ENCODE measurements at places on chromosomes 5 and 9.

DNA sequence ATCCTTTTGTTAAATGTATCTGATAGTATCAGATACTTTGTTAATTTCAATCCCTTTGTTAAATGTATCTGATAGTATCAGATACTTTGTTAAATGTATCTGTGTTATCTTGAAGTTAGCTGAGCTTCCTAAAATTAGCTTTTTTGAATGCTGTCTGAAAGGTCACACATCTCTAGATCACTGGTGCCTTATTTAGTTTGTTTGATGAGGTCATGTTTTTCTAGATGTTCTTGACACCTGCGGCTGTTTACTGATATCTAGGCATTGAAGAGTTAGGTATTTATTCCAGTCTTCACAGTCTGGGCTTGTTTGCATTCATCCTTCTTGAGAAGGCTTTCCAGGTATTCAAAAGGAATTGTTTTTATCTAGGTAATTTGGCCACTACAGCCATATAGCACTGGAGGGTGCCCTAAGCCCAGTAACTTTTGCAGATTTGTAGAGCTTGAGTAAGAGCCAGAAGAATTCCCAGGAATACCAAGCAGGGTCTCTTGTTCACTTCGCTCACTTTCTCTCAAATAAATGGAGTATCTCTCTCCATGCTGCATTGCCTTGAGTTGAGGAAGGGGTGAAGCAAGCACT, 435.4 kb upstream of the GRAMD2B start:
- peak; percentile 14 for DNase-seq

DNA sequence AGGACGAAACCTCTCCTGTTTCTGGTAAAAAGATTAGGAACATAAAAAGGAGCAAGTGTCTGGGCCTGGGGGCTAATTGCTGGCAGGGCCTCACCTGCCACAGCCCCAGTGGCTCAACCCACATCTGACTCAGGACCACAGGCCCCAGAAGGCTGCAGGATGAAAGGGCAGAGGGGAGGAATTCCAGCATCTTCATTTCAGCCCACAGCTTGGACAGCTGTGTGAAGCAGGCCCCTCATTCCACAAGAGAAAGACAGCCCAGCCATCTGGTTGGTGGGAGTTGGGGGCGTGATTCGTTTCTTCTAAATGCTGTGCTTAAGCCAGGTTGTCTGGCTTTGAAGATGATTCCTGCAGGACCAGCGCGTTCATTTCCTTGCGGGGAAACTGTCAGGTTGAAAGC, 29.1 kb downstream of the NKX2-5 start:
- DNase-seq: no peak

DNA sequence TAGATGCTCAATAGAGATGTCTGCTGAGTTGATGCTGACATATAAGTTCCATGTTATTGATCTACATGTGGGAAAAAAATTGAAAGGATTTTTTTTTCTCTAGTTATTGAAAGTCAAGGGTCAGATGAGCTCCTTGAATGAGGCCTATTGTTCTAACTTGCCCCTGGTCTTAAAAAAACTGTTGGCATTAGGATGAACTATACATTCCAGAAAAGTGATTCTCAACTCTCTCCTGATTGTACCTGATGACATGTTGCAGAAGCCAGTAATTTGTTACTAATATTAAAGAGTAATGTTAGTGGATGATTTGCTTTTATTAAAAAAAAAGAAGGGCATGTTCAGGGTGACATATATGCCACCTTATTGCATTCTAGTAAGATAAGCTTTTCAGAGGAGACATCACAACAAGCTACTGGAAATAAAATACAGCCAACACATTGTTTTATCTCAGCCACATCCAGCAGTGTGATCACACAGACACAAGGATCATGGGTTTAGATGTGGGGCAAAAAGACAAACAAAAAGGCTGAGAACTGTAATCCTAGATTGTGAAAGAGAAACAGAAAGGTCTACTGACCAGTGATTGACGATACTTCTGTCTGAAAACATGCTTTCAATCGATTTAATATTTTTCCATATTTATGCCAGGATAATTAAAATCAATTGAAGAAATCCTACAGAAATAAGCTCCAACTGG, 1314.1 kb upstream of the C9orf72 start:
- DNase-seq: no peak

- DNase-seq: no peak
Observed at GRCh38 chr5:42749020-42749419, 7.6 kb upstream of the CCDC152 start.

- no peak for DNase-seq
Observed at GRCh38 chr9:1057910-1058309, 7.8 kb downstream of the DMRT2 start.

DNA sequence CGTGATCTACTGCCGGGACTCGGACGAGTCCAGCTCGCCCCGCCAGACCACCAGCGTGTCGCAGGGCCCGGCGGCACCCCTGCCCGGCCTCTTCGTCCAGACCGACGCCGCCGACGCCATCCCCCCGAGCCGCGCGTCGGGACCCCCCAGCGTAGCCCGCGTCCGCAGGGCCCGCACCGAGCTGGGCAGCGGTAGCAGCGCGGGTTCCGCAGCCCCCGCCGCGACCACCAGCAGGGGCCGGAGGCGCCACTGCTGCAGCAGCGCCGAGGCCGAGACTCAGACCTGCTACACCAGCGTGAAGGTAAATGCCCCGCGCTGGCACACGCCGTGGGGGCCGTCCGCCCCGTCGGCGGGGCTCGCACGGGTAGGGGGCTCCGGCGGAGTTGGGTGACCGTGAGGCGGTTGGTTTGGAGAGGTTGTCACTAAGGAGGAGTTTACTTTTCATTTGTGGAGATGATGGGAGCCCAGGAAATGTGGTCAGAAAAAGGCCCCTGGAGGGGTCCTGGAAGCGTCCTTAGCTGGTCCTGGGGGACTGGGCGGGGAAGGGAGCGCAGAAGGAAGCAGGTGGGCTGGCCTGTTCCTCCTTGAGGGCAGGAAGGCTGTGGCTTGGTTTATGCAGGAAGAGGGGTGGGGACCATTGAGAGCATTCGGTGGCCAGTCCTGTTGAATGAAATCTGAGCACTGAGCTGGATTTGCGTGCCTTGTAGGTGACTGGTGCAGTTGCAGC, 647 bp downstream of the PDE8B start:
- DNase-seq: peak; percentile 47

DNA sequence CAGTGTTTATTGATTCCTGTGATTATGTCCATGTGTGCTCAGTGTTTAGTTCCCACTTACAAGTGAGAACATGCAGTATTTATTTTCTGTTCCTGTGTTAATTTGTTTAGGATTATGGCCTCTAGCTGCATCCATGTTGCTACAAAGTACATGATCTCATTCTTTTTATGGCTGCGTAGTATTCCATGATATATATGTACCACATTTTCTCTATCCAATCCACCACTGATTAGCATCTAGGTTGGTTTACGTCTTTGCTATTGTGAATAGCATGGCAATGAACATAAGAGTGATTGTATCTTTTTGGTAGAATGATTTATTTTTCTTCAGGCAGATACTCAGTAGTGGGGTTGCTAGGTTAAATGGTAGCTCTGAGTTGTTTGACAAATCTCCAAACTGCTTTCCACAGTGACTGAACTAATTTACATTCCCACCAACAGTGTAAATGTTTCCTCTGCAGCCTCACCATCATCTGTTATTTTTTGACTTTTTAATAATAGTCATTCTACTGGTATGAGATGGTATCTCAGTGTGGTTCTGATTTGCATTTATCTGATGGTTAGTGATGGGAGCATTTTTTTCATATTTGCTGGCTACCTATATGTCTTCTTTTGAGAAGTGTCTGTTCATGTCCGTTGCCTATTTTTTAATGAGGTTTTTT, 47.5 kb upstream of the ELL2 start:
- no peak for DNase-seq

DNA sequence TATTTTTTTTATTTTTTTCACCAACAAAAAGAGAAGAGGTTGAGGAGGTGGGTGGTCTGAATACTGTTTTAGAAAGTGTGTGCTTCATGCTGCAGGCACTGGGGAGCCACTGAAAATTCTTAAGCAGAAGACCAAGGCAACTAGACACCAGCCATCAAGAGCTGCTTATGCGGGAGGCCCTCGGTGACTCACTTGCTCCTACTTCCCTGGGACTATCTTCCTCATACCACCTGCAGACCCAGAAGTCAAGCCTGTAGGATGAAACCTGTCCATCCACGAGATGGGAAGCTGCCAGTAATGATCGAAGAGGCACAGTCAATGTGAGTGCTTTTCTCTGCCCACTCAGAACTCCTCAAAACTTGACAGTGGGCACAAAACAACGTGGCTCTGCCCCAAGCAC, 125.8 kb upstream of the SLC44A1 start:
- peak; percentile 2 for DNase-seq

DNA sequence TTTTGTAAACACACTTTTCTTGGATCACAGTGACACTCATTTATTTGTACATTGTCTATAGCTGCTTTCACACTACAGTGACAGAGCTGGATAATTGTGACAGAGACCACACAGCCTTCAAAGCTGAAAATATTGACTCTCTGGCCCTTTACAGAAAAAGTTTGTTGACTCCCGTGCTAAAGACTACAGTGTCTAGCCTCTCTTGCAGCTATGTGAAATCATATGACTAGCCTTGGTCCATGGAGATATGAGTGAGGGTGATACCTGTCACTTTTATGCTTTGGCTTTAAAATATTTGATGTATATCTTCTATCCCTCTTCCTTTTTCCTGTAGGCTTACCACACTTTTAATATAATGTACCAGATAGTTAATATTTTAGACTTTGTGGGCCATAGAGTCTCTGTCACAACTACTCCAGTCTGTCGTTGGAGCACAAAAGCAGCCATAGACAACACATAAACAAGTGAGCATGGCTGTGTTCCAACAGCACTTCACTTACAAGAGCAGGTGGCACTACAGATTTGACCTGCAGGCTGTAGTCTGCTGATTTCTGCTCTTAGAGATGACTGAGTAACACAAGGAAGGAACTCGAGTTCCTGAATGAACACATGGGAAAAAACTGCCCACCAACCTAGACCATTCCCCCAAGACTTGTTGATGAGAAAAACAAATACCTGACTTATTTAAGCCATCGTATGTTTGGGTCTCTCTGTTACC, 73.5 kb upstream of the ANKRD55 start:
- DNase-seq: peak; percentile 84

DNA sequence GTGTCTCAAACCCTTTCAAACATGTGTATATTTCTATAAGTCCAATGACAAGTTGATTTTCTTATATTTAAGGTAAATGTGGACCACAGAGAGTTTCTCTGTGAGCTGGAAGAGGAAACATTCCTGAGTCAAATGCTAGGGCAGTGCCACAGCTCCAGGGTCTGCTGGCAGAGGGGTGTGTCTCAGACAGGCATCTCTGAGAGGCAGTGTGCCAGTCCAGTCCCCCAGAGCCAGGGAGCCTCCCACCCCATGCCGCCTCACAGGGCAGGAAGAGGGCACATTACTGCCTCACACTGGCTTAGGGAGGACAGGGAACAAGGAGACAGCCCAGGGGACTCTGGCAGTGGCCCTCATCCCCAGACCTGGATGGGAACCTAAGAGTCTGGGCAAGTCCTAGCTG, 120.2 kb downstream of the TENT4A start:
- no peak for DNase-seq

- DNase-seq: peak; percentile 92
Observed at GRCh38 chr5:140795259-140795641, 598 bp downstream of the PCDHA2 start.

DNA sequence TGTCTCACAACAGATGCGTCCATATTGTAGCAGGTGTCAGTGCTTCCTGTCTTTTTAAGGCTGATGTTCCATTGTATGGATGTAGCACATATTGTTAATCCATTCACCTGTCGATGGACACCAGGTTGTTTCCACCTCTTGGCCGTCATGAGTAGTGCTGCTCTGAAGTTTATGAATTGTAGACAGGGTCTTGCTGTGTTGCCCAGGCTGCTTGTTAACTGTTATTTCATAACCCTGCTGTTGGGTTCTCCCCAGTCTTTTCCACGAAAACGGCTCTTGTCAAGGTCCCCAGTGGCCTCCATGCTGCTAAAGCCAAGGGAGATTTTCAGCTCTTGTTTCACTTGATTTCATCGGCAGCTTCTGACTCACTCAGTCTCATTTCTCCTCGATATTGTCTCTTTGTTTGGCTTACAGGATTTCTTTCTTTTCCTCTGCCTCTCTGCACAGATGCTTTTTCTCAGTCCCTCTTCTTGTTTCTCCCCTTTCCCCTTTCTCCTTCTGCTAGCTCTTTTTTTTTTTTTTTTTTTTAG, 12.1 kb upstream of the PSD2 start:
- no peak for DNase-seq

DNA sequence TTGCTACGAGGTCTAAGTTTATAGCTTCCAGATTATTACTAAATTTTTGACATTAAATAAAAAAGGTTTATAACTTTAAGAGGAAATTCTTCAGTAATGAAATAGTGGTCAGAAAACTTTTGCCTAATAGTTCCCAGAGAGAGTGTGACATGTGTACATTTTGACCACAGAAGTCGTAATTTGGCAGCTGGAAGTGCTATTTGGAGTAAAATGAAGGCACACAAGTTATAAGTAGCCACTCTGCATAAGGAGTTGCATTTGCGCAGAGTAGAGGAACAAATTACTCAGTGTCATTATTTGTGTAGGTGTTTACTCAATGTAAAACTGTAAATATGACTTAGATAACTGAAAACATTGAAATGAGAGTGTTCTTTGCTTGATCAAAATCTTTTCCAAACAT, 408.4 kb downstream of the CCDC171 start:
- DNase-seq: peak; percentile 1

GRCh38 chr9:7534211-7534935, 265.2 kb downstream of the DMAC1 start:
- no peak for DNase-seq

DNA sequence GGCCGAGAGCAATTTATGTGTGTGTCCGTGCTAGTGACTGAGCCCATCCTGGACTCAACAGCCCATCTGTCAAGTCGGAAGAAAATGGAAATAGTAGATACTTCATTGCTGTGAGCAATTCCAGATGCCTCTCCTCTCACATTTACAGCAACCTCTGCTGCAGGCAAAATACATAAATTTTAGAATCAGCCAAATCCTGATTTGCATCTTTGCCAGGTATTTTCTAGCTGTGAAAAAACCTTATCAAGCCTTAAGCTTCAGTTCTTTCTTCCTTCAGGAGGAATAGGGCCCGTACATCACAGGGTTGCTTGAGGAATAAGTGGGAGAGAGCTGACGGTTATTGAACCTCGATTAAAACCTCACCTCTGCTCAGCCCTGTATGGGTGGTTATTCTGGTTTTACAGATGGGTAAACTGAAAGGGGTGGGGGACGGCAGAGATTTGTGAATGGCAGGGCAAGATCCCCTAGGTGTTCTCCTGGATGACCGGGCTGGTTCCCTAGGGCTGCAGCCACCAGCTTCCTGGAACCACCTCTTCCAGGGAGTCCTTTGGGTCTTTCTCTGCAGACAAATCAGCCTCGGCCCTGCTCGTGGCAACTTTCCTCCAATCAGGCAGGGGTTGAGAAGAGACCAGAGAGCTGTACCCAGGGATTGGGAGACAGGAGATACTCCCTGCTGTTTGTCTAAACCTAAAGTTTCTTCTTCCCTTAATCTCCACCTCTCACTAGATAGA, 5.3 kb upstream of the MSX2 start:
- DNase-seq: no peak

DNA sequence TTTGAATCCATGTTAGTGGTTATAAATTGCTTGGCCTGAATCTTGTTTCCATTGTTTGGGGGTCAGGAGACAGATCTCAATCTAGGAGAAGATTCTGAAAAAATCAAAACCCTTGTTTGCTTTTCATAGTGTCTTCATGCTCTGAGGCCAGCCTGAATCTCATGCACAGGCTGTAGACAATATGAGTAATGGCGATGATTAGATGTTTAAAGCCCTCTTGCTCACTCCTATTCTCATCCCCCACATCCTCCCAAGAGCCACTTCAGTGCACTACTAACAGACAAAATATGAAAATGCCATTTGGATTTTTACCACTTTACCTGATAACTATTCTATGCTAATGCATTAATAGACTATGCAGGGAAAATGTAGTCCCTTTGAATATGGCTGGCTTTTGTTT, 129.4 kb downstream of the NUDT12 start:
- DNase-seq: no peak
